NCI-H345 (cell line): ENCODE measurements at places on chromosomes 16 and 17.

DNA sequence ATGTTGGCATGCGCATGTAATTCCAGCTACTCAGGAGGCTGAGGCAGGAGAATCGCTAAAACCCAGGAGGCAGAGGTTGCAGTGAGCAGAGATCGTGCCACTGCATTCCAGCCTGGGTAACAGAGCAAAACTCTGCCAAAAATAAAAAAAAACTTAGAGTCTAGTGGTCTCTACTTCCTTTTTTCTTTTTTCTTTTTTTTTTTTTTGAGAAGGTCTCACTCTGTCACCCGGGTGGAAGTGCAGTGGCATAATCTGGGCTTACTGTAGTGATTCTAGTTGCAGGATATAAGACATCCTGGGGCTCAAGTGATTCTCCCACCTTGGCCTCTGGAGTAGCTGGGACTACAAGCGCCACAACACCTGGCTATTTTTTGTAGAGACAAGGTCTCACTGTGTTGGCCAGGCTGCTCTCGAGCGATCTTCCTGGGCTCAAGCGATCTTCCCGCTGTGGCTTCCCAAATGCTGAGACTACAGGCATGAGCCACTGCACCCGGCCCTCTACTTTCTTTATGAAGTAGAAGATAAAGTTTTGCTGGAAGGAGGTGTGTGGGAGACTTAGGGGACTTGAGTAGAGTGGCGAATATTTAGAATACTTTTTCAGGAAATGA lies 47.9 kb upstream of the TAOK1 start:
- DNase-seq: no peak

- DNase-seq: no peak
Observed at GRCh38 chr16:84418056-84418849, 49.9 kb downstream of the ATP2C2 start.

GRCh38 chr16:1458336-1458976 lies 14.1 kb upstream of the CCDC154 start:
- no peak for DNase-seq

DNA sequence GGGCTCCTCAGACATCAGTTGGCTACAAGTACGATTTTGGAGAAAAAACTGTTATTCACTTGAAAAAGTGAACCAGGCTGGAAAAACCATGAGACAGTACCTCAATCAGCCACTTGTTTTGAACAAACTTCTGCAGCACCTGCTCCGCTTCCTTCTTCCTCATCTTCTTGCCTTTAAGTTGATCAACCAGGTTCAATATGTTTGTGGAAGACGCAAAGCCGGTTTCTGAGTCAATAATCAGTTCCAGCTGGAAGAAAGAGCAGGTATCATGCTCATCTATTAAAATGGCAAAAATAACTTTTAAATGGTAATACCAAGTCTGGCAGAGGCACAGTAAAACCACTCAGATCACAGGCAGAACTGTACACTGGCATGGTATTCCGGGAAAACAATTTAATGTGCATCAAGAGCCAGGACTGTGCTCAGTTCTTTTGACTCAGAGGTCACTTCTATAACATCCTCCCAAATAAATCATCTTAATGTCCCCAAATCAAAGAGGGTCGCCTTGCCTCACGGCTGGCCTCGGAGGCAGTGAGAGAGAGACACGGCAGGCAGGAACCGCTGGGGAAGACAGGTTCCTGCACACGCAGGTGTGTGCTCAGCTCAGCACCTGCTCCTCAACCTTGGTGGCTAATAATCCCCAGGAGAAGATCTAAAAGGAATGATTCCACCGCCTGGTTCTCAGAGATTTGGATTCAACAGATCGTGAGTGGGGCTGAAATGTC lies 29.7 kb downstream of the KDM8 start:
- DNase-seq: no peak

DNA sequence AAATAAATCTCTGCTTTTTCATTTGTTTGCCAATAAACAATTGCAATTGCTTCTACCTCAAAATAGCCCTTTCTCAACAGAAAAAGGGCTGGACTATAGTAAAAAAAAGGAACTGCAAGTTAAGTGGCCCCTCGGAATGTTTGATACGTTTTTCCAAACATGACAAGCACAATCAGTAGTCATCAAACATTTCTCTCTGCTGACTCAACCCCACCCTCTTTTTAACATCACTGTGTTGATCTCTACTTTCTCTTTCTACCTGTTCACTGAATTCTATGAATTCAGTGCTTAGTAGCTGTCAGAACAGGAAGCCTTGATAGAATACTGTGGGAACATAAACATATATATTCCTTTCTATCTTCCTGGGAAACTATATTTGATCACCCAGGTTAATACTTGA lies 116.5 kb upstream of the AXIN2 start:
- DNase-seq: no peak

DNA sequence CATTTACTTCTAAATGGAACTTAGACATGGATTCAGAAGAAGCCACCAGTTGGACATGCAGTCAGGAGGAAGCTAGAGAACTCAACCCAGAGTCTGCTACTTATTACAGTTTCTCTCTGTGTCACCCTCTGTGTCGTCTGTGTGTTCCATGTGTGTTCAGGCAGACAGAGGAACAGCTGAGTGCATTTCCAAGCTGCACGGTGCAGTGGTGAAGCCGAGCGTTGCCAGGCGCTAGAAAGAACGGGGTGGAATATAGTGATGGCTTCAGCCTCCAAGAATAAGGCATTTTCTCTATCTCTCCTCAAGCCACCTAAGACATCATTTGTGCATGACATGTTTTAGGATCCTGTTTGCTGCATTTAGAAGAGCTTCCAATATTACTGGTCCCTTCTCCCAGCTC lies 101.1 kb upstream of the CCL2 start:
- DNase-seq: no peak

DNA sequence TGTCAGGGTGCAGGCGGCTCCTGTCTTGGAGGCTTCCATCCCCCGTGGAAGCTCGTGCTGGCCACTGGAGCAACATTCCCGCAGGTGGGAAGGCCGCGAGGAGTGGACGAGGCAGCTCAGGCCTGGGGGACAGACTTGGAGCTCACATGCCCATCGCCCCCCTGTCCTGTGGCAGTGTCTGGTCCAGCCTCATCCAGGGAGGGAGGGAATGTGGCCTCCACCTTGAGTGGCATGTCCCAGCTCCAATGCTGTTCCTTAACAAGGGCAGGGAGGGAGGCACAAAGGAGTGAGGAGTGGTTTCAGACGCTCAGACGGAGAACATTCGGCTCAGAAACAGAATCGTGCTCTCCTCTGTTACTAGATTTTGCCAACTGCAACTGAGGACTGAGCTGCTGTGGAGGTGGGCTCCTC lies 159.4 kb upstream of the CHMP6 start:
- peak; percentile 87 for DNase-seq

DNA sequence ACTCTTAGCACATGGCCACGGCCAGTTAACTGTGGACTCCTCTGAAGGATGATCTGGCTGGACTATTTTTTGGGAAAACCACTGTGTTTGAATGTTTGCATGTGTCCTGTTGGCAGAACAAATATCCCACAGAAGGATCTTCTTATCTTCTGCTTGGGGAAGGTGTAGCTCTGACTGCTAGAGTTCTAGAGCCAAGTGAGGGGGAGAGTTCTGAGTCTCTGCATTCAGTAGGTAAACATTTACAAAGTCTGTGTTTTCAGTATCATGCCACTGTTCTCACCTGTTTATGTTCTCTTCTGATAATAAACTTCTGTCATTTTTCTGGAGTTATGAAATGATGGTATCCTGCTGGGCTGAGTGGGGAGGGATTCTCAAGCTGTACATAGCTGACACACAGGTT lies 241.1 kb downstream of the WWOX start:
- no peak for DNase-seq

DNA sequence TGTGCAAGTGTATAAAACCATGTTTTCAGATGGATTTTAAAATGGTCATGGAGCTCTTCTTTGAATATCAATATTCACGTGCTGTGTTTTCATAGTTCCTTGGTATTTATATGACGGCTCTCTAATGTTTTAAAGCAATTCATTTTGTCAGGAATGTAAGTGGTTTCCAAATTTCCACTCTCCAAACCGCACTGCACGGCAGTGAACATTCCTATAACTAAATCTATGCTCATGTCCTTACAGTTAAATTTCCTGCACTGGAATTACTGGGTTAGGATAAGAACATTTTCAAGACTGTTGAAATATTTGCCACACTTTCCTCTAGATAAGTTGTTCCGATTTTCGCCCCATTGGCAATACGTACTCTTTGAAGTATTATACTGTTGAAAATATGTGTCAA lies 398.9 kb downstream of the PMP22 start:
- no peak for DNase-seq

GRCh38 chr16:88116121-88116520 lies 164.9 kb downstream of the BANP start:
- DNase-seq: peak; percentile 26

- DNase-seq: no peak
Observed at GRCh38 chr16:46871597-46871996, 12.6 kb upstream of the GPT2 start.

DNA sequence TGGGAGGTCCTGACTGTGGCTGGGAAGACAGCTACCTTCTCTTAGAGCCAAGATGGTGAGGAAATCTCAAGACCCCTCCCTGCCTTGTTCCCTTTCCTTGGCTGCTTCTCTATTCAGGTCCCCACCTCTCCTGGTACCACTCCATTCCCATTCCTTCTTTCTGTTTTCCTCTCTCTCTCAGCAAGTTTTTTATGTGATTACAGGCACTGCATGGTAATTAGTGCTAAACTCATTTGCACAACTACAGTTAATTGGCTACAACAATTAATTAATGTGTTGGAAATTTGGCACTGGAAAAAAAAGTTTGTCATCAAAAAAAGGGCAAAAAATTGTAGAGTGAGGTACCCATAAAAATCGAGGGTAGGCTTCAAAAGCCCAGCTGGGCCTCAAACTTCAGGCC lies 45.3 kb downstream of the NEUROD2 start:
- no peak for DNase-seq

- no peak for DNase-seq
Observed at GRCh38 chr16:71297341-71297634, 8.1 kb upstream of the CMTR2 start.

DNA sequence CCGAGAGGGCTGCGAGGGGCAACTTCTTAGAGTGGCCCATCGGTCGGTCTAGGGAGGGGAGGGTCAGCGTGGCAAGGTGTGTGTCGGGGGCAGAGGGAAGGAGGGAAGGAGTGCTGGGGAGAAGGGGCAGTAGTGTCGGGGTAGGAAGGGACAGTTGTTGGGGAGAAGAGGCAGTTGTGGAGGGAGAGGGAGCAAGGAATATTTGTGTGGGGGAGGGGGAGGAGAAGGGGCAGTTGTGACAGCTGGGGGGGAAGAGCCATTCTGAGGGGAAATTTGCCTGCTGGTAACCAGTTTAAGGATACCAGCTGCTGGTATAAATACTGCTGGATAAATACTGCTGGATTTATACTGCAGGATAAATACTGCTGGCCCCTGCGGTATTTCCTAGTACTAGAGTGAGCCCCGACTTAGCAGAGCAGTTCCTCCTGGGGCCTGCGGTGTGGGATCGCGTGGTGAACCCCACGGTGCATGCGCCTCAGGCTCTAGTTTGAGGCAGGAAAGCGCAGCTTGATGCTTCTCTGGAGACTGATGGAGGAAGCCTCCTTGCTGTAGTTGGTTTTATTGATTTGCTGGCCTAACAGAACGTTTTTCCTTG lies 309 bp downstream of the DNAH2 start:
- DNase-seq: no peak

- no peak for DNase-seq
Observed at GRCh38 chr16:72169708-72170107, 2.2 kb downstream of the PMFBP1 start.

GRCh38 chr17:39069114-39069756 lies 82.2 kb downstream of the PLXDC1 start:
- DNase-seq: peak; percentile 8

DNA sequence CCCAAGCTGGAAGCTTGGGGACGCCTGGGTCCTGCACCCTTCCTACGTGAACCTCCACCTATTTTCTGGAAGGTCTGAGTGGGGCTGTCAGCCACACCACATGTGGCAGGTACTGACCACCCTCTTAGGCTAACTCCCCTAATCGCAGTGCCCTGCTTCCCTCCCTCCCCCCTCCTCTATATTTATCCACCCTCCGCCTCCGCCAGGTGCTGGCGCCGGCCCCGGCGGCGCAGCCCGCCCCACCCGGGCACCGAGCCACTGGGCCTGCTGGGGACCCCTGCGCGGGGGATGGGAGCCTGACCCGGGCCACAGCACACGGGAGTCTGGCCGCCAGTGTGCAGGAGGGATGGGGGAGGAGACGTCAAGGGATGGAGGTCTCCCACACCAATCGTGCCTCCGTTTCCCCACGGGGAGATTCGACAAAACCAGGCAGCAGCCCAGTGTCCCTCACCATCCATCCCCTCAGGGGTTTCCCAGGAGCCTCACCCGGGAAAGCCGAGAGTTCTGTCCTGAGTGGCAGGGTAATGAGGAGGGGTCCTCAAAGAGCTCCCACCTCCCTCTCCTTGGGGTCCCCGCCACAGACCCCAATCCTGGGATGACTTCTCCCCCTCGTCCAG lies 1.3 kb downstream of the PLEKHH3 start:
- DNase-seq: peak; percentile 52

GRCh38 chr17:63086483-63087185 lies 120.6 kb downstream of the TANC2 start:
- no peak for DNase-seq

DNA sequence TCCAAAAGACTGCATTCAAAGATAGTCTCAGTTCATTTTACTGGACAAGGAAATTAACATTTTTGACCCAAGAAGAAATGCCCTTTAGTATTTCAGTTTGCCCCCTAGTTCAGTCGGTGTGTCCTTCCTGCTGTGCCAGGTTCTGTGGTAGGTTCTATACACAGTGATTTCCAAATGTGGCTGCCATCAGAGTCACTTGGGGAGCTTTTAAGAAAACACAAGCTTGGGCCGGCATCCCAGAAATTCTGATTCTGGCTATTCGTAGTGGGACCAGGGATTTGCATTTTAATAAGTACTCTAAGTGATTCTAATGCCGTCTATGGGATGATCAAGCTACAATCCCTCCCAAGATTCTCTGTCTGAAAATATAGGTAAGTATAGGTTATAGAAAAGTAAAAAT lies 10.2 kb downstream of the RSPRY1 start:
- no peak for DNase-seq

- no peak for DNase-seq
Observed at GRCh38 chr17:20291853-20292252, 175.5 kb downstream of the LGALS9B start.

DNA sequence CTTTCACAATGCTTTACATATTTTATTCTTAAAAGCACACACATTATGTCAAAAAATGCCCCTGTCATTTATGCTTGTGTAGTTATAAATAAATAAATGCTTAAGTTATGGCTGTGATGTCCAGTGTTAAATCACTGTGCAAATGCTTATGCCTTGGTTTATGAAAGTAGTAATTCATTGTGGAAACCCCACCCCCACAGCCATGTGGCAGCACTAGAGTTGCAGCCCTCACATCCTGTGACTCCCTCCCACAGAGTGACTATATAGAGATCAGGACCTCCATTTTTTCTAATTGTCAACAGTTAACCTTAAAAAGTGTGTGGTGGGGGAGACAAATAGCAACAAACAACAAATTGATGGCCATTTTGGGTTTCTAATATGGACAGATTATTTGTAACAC lies 2.4 kb downstream of the SKAP1 start:
- no peak for DNase-seq
